ENCODE measurements at places on chromosomes 4 and X.

DNA sequence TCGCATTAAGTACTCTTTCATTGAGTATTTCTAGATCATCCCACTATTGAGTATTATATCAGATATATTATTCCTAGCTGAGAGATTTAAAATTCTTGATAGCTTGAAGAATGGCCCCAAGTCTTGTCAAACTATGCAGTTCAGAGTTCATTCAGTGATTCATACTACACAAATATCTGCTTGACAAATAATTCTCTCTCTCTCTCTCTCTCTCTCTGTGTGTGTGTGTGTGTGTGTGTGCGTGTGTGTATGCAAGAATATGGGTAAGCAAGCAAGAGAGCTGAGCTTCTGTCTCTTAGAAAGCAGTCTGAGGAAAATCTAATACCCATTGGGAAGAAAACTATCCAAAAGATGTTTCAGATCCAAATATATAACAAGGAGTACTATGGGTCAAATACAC is 142.0 kb downstream of the SLC10A7 start:
- H3K36me3 ChIP-seq = no peaks in the 10 kb centered on the region
- DNase-seq = no peak

DNA sequence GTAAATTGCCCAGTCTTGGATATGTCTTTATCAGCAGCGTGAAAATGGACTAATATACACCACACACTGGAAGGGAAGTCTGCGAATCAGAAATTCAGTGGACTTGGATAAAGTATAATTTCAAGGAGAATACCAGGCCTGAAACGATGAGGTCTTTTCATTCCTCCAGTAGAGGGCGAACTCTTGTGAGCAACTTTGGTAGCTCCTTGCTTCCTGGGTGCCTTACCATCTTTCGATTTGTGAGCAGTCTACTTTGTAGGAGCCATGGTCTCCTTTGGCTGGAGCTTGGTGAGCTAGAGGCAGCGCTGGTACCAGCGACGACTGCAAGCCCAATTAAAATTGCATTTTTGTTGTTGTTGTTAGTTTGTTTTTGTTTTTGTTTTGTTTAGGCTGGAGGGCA is 791.9 kb downstream of the FAT4 start:
- H3K36me3 ChIP-seq = no peaks in the 10 kb centered on the region
- no peaks in the 10 kb centered on the region for H3K4me1 ChIP-seq
- no peaks in the 10 kb centered on the region for H3K27me3 ChIP-seq
- H3K27ac ChIP-seq = no peak overlapping the region
- H3K4me3 ChIP-seq = no peak overlapping the region

- H3K27me3 ChIP-seq = no peaks in the 10 kb centered on the region
- no peaks in the 10 kb centered on the region for H3K4me1 ChIP-seq
- DNase-seq = no peak
- no peak overlapping the region for H3K4me3 ChIP-seq
These were observed 179.7 kb upstream of the NDP start for GRCh38 chrX:44152852-44153251.

DNA sequence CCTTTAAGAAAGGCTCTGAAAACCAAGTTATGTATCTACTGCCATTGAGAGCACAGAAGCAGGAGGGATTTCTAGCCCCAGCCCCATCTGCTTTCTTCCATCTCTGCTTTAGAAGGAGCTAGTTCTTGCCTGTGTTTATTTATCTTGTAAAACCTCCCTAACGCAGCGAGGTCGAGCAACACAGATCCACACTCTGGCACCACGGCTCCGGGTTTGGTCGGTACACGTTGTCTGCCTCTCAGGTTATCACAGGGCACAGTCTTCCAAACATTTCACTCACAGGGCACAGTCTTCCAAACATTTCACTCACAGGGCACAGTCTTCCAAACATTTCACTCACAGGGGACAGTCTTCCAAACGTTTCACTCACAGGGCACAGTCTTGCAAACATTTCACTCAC is 69.7 kb upstream of the TLR3 start:
- peak overlapping the region; percentile 68 for H3K27ac ChIP-seq
- no peak for DNase-seq

- H3K27me3 ChIP-seq = no peaks in the 10 kb centered on the region
- H3K4me1 ChIP-seq = no peaks in the 10 kb centered on the region
- H3K4me3 ChIP-seq = no peak overlapping the region
- no peak for DNase-seq
These were observed 36.4 kb downstream of the QDPR start for GRCh38 chr4:17475481-17475880.

- no peaks in the 10 kb centered on the region for H3K4me1 ChIP-seq
- H3K27ac ChIP-seq = no peak overlapping the region
- no peak overlapping the region for H3K4me3 ChIP-seq
- H3K36me3 ChIP-seq = no peaks in the 10 kb centered on the region
- no peak for DNase-seq
These were observed 43.7 kb downstream of the SAT1 start for GRCh38 chrX:23826653-23827052.

DNA sequence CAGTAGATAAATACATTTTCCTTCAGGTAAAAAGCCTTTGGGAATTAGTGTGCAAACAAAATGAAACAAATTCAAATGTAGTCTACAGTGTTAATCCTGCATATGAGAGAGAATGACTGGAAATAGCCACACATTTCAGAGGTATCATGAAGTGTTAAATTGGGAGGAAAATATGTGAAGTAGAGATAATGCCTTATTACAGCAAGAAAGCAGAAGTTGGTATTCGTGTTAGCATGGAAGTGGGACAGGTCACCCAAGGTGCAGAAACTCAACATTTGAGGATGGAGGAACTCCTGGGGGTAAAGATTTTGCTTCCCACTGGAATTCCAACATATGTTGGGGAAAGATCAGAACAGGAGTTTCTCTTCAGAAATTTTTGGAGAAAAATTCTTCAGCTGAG is 51.3 kb downstream of the EMCN start:
- no peaks in the 10 kb centered on the region for H3K36me3 ChIP-seq
- DNase-seq = no peak
- no peak overlapping the region for H3K27ac ChIP-seq

GRCh38 chr4:37726666-37727065 is 40.5 kb upstream of the RELL1 start:
- no peaks in the 10 kb centered on the region for H3K36me3 ChIP-seq
- H3K27me3 ChIP-seq = no peaks in the 10 kb centered on the region
- DNase-seq = no peak
- H3K4me1 ChIP-seq = no peaks in the 10 kb centered on the region
- H3K4me3 ChIP-seq = no peak overlapping the region

DNA sequence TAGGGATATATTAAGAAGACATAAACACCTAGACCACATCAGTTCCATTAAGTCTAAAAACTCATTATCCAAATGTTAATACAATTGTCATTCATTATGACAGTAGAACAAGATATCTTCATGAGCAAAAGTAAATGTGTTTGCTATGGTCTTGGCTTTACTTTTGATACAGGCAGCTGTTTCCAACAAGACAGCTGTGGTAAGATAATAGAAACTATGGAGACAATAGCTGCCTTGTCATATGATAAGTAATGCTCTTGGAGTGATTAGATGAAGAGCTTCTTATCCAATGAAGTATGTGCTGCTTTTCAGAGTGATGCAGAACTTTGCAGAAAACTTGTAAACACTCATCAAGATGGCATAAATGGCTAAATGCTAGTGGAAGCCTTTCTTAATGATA is 1066.0 kb downstream of the FSTL5 start:
- no peaks in the 10 kb centered on the region for H3K36me3 ChIP-seq
- no peaks in the 10 kb centered on the region for H3K4me1 ChIP-seq
- H3K27me3 ChIP-seq = no peaks in the 10 kb centered on the region
- no peak overlapping the region for H3K27ac ChIP-seq

- H3K27me3 ChIP-seq = no peaks in the 10 kb centered on the region
- no peaks in the 10 kb centered on the region for H3K36me3 ChIP-seq
- H3K4me1 ChIP-seq = no peaks in the 10 kb centered on the region
- no peak for DNase-seq
- H3K27ac ChIP-seq = no peak overlapping the region
These were observed 3.4 kb upstream of the CYBB start for GRCh38 chrX:37776283-37776986.

Data from ascending aorta (tissue), 2 donors.